ENCODE measurements at places on chromosomes 5 and 9.

GRCh38 chr5:90366948-90367347 is 42.6 kb downstream of the CETN3 start:
- DNase-seq = no peak

GRCh38 chr5:67941614-67942401 is 273.7 kb upstream of the PIK3R1 start:
- DNase-seq = no peak

DNA sequence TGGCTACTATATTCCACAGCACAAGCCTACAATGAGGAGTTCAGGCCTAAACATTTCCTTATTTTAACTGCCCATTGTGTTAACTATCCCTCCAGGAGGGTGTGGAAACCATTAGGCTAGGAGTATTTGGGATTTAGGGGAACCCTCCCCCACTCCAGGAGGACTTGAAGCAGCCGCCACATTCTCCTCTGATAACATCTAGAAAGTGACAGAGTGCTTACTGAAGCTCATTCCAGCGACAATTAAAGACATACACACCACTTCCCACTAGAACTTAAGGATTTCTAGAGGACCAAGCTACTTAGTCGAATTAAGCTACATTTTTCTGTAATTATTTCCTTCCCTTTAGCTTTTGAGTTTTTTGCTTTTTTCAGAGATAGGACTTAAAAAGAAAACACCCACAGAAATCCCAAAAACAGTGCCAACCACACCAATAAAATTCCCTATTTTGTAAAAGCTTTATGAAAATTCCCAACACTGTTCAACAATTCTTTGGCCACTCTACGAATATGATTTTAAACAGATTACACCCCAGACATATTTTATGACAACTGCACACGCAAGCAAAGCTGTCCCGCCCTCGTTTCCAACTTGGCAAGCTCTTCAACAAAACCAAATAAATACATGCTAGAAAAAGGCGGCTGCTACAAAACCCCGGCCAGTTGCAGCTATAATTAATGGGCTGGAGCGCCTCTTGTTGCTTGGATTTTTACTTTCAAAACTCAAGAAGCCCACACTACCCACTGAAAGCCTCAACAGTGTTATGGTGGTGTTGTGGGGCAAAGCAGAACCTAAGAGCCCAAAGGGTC is 4.5 kb downstream of the ROR2 start:
- DNase-seq = no peak

- DNase-seq = no peak
These were observed 124.7 kb upstream of the VLDLR start for GRCh38 chr9:2496934-2497333.

- no peak for DNase-seq
These were observed 132.7 kb downstream of the MPDZ start for GRCh38 chr9:13146840-13147239.

- DNase-seq = no peak
These were observed 58.1 kb downstream of the EBF1 start for GRCh38 chr5:159041444-159042198.

DNA sequence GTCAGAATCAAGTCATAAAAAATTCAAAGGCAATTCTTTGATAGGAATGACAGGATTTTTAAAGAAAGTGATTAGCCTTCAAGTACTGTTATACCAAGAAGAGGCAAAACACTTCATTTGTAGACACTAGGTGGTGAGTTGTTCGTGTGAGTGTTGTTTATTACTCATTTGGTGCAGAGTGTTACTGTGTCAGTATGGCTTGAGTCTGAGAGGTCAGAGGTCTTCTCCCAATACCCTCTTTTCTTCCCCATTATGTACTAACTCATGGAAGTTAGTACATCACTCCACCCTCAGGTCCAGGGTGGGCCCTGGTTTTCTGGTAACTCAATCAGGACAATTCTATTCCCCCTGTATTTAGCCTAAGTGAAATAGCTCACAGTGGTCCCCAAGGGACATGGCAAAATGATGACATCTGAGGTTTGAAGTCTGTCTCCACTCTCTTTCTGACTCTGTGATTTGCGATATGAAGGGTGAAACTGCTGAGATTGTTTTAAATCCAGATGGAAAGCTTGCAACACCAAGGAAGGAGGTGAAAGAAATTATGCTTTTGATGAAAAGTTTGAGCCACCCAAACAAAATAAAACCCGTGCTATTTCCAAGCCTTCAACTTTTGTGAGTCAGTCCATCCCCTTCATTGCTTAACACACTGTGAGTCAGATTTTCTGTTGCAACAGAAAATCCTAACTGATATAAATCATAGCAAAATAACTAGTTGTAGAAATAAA is 56.8 kb downstream of the NUDT12 start:
- no peak for DNase-seq

- DNase-seq = no peak
These were observed 221.6 kb downstream of the CACNA1B start for GRCh38 chr9:138098908-138099791.

GRCh38 chr9:104094534-104095015 is 466 bp downstream of the SMC2 start:
- no peak for DNase-seq

GRCh38 chr9:37486256-37486615 is 488 bp downstream of the POLR1E start:
- DNase-seq = no peak

DNA sequence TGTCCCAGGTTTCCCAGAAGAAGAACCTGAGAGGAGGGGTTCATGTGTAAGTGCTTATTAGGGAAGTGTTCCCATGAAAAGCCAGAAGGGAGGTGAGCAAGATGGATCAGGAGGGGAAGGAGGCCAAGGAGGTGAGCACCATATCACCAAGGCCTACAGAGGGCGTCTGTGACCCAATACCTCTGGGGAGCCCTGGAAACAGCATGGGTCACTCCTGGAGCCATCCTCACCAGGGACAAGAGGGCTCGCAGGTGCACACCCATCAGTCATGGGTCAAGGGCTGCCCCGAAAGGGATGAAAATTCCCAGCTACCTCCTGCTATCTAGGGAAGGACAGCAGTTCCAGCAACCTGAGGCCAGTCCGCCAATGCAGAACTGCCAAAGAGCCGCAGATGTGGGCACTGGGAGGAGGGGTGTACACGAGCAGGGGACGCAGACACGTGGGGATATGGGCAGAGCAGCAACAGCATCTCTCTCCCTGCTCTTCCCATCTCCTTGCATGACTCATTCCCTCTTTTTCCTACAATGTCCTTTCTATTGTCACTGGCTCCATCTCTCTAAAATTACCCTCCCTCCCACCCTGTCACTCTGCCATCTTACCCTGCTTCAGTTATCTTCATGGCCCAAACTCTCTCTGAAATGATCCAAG is 167.6 kb upstream of the FSTL4 start:
- DNase-seq = no peak

- no peak for DNase-seq
These were observed 30.2 kb upstream of the DUSP1 start for GRCh38 chr5:172801179-172801671.

DNA sequence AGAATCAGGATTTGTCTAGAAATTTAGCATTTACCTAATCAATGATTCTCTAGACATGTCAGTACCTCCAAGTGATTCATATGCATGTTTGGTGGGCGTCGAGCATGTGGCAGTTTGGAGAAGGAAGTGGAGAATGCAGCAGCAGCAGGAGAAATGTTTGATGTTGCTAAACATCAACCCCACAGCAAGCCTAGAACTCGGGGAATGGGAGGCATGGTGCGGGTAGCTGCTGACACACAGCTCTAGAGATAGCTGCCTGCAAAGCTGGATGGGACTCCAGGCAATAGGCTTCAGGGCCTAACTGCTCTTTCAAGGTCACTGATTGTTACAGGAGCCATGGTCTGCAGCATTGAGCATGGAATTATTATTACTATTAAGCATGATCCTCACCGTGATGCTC is 137.3 kb downstream of the DOCK8 start:
- no peak for DNase-seq

DNA sequence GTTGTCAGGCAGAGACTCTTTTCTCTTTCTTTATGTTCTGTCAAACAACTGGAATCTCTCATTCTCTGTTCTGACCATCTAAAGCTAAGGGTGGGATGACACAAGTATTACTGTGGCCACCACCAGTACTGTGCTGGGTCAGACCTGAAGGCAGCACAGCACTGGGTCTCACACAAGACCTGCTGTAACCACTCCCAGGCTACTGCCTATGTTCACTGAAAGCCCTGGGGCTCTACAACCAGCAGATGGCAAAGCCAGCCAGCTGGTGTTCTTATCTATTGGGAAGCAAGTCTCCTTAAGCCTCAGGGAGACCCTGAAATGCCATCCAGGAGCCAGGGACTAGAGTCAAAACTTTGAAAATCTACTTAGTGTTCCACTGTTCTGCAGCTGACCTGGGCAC is 189.5 kb downstream of the SLCO4C1 start:
- DNase-seq = no peak

DNA sequence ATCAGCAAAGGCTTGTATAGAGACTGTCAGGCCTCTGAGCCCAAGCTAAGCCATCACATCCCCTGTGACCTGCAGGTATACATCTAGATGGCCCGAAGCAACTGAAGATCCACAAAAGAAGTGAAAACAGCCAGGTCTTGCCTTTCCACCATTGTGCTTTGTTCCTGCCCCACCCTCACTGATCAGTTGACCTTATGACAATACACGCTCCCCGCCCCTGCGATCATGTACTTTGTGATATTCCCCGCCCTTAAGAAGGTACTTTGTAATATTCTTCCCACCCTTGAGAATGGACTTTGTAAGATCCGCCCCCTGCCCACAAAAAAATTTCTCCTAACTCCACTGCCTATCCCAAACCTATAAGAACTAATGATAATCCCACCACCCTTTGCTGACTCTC is 18.6 kb upstream of the NPM1 start:
- no peak for DNase-seq

DNA sequence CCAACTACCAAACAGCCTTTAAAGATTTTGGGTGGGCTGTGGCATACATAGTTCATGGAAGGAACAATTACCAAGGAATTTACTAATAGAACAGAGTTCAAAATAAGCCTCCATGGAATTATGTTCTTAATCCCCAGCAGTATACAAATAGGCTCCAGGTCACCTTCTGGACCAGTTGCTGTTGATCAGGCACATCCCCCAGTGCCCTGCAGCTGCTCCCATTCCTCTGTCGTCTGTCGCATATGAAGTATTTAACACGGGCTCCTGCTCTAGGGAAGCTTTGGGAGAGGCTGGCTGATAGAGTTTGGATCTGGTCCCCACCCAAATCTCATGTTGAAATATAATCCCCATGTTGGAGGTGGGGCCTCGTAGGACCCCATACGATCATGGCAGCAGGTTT is 17.8 kb downstream of the SHC3 start:
- DNase-seq = no peak

DNA sequence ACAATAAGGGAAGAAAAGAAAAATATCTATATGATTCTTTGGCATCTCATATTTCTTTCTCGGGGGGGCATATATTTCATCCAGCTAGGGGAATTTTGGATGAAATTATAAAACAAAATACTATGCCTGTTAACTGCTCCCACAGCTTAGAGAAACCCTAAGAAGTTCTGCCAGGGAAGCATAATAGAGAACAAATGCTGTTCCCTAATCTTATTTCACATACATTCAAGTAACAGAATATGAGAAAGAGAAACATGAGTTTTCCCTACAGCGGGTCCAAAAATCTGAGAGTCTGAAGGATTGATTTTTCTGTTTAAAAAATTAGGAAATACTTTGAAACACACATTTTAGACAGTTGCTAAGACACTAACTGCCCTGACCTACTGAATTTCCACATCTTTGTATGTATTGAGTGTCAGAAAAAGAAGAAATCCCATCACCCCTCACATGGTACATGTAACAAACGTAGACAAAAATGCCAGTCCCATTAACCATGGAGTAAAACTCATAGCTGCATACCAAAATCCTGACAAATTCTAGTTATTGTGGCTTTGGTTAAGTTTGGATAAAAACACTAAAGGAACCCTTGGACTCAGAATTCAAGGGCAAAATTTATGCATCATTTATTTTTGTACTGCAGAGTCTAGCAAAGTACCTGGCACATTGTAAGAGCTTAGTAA is 620.2 kb upstream of the DMAC1 start:
- no peak for DNase-seq

GRCh38 chr5:1032551-1033027 is 24.0 kb downstream of the NKD2 start:
- DNase-seq = no peak

GRCh38 chr5:126542441-126542840 is 52.6 kb downstream of the ALDH7A1 start:
- DNase-seq = no peak

DNA sequence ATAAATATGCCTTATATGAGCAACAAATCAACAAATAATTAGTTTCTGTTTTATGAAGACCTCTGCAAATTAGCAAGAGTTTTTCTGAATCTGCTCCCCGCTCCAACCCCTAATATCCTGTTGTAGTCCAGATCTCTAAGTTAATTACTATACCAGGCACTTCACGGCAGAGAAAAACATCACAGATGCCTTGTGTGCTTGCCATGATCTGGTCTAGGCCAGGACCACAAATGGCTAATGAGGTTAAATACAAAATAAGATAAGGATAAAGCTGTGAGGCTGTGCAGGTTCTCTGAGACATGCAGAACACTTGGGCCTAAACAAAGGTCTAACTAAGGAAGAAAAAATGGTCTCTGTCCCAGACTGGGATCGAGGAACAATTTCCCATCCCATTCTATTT is 150.8 kb downstream of the SLIT3 start:
- DNase-seq = no peak

GRCh38 chr9:34216325-34216724 is 37.5 kb downstream of the UBAP1 start:
- no peak for DNase-seq

DNA sequence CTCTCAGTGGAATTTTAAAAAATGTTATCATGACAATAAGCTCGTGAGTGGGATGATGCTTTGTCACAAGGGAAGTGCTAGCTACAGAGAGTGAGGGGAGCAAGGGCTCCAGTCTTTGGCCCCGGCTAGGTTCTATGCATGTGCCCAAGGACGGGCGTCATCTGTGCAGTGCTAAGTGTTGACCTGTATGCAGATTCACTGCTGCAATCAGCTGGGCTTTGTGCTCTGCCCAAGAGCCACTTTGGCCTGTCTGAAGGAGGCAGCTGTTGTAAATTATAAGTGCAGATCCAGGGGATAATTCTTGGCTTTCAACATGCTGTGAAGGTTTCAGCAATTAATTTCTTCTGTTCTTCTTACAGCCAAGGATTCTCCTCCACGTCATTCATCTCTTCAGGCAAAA is 268.6 kb downstream of the PSAT1 start:
- DNase-seq = no peak

- DNase-seq = no peak
These were observed 7.2 kb downstream of the SLC2A6 start for GRCh38 chr9:133471551-133472276.

- no peak for DNase-seq
These were observed 305.8 kb downstream of the TRIM32 start for GRCh38 chr9:116992865-116993264.

DNA sequence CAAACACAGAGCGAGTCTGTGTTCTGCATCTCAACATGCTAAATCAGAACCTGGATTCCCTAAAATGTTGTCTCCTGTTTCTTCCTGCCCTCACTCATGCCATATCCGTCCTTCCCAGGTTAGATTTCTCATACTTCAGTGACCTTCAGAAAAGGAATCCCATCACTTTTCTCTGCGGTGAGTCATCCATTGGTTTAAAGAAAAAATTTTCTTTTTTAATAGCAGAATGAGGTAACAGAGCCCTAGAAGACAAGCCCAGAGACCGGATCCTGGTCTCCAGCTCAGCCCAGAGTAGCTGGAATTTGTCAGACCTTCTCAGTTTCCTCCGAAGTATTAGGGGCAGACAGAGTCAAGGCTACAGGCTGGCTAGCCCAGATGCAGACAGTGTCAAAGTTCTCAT is 143.2 kb upstream of the DMRT1 start:
- no peak for DNase-seq

GRCh38 chr5:159341906-159342310 is 11.6 kb upstream of the IL12B start:
- DNase-seq = peak; percentile 16

- peak; percentile 50 for DNase-seq
These were observed 711 bp downstream of the TTC33 start for GRCh38 chr5:40755093-40755406.

Measured in activated T-cell treated with anti-CD3 and anti-CD28 coated beads for 1 hour (primary cell).